ENCODE measurements at places on chromosomes 12 and 14.
A peak's percentile ranks its signal among the peaks of the same experiment; 100 is the strongest.

GRCh38 chr12:50727466-50727865 is 36.4 kb upstream of the ATF1 start:
- no peak for DNase-seq

- DNase-seq, result no peak
Observed at GRCh38 chr12:63292471-63293221, 141.6 kb upstream of the AVPR1A start.

DNA sequence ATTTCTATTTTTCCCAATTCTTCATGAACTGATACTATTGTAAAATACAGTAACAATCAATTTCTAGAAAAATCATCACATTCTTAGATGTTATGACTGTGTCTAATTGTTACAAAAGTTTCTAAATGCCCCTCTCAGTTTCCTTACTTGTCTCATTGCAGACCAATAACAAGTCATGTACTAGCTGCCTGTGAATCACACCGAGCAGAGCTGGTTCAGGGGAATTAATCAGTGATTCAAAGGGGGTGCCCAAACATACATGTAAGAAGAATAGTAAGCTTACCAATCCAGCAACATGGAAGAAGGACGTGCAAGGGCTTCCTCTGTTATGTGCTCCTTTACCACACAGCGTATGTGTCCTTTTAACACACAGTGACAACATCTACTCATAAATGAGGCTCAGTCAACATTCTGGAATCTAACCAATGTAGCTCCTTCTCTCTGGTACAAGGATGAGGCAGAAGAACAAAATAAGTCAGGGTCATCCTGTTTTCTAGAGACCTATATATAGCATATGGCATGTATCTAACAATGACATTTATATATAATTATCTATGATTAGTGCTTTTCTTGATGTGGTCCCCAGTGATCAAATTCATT is 126.4 kb downstream of the SCN8A start:
- no peak for DNase-seq

DNA sequence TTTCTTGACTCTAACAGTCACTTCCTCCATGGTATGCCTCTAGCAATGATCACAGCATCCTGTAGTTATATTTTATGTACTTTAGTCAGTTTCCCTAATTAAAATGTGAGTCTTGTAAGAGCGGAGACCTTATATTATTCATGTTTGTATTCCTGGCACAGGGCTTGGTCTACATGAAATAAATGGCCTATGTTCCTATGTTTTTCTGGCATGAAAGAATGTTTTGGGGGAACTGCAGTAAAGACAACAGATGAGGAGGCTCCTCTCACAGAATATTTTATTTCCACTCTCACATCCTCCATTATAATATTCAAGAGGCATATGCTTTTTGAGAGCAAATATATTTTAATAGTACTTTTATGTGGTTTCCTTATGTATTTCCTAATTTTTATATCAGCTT is 429.8 kb upstream of the PDE3A start:
- DNase-seq, result no peak

- DNase-seq, result peak; percentile 47
Observed at GRCh38 chr12:64733857-64734256, 25.3 kb downstream of the GNS start.

- no peak for DNase-seq
Observed at GRCh38 chr12:124856132-124856841, 7.4 kb downstream of the SCARB1 start.

GRCh38 chr12:121765573-121765972 is 27.9 kb downstream of the RHOF start:
- DNase-seq, result no peak

GRCh38 chr12:58815235-58815634 is 105.1 kb downstream of the LRIG3 start:
- DNase-seq, result no peak

- DNase-seq, result no peak
Observed at GRCh38 chr14:95518045-95518751, 1.7 kb upstream of the SYNE3 start.

Data from DMS153 (cell line).